ENCODE measurements at places on chromosomes 2 and 18.

DNA sequence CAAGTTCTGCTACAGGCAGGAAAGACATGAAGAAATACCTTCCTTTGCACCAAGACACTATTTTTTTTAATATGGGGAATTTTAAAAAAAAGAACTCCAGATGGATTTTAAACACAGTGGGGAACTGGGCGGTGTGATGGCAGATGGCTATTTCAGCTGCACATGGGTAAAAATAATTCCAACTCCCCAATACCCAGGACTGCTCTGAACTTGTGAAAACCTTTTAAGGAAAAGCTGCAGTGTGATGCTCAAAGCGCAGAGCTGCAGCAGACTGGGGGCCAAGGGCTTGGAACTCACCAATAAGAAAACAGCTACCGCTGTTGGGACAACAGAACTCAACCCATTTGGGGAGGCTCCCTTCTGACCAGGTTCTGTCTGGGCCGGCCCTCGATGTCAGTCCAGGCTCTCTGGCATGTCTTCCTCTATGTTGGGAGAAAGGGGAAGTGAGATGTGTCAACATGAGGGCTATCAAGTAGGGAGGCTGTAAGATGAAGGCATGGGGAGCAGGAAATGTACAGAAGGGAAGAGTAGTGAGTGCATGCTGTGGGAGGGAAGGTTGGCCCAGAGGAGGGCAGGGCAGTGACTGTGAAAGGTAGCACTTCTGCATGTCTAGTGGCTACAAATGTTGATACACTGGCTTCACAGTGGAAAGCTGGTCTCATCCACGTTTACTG, 64.0 kb upstream of the SLC14A2 start:
- no peak for ATAC-seq

DNA sequence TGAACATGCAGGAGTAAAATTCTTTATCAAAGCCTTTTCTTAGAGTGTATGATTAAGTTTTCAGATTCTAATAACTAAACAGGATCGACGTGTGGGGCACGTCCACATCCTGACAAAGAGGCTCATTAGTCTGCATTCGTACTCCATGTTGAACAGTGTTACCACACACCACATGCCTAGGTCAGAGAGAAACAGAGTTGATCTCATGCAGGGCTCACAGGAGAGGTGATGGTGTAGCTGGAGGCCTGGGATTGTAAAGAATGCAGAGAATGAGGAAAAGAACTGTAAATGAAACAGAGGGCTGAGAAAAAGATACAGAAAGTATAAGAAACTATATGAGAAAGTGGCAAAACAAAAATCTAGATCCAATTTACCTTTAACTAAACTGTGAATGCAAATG, 632.5 kb downstream of the BCL11A start:
- ATAC-seq: no peak

- no peak for ATAC-seq
Observed at GRCh38 chr2:36445185-36445866, 89.7 kb downstream of the CRIM1 start.

DNA sequence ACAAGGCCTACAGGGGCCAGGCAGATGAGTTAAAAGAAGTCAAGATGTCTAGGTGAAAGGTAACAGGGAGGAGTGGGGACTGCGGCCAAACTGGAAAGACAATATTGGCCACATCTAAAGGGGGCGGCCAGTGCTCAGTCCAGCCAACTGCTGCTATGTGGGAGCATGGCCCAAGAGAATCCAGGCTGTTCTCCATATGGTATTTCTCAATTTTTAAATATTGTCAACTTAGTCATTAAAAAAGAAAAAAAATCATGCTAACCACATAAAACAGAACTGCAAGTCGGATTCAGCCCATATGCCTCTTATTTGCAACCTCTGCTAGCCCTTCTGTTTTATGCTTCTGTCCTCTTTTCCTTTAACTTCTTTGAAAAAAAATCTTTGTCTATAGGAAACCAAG, 14.8 kb downstream of the TRABD2A start:
- ATAC-seq: no peak

DNA sequence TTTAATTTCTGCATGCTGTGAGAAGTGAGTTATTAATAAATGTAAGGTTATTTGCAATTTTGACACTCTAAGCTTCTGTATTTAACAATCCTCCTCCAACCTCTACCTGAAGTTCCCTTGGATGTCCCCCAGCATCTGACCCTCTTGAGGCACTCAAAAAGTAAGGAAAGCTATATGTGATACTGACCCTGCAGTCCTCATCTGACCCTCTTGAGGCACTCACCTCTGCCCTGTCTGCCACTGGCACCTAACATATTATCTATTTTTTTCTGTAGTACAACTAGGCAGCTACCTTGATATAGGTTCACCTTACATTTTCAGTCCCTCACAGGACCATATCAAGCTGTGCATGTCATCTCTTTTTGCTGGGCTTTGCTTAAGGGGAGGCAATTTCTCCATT, 583.4 kb upstream of the PKDCC start:
- no peak for ATAC-seq

- no peak for ATAC-seq
Observed at GRCh38 chr2:183195998-183196409, 71.8 kb downstream of the NUP35 start.

All from stimulated activated memory B cell treated with anti-CD40 and anti-IgM and Interleukin-4, amounts not matched to agents 10 μg/mL and 1 μg/mL and 100 μg/mL, for 72 hours (primary cell).